Heart right ventricle (tissue), 16 donors: ENCODE measurements at places on chromosomes 1 and 21.

DNA sequence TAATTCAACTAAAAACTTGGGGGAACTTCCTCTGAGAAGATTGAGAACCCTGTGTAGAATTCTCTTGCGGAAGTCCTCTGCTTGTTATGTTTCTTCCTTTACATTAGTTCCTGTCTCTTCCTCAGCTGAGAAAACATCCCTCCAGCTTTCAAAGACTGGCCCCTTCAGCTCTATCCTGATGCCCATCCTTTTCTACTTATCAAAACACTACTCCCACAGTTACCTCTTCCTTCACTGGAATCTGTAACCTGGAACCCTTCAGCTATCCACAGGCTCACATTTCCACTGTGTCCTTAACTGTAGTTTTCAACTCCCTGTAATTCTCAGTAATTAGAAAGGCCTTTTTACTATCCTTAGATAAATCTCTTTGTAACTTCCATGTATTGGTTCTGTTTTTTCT is 6.0 kb upstream of the DEDD start:
- no peaks in the 10 kb centered on the region for H3K27me3 ChIP-seq
- no peak overlapping the region for H3K4me3 ChIP-seq
- DNase-seq = no peak
- peaks cover 35% of the 10 kb centered on the region for H3K4me1 ChIP-seq
- peak overlapping the region; percentile 9 for H3K27ac ChIP-seq

DNA sequence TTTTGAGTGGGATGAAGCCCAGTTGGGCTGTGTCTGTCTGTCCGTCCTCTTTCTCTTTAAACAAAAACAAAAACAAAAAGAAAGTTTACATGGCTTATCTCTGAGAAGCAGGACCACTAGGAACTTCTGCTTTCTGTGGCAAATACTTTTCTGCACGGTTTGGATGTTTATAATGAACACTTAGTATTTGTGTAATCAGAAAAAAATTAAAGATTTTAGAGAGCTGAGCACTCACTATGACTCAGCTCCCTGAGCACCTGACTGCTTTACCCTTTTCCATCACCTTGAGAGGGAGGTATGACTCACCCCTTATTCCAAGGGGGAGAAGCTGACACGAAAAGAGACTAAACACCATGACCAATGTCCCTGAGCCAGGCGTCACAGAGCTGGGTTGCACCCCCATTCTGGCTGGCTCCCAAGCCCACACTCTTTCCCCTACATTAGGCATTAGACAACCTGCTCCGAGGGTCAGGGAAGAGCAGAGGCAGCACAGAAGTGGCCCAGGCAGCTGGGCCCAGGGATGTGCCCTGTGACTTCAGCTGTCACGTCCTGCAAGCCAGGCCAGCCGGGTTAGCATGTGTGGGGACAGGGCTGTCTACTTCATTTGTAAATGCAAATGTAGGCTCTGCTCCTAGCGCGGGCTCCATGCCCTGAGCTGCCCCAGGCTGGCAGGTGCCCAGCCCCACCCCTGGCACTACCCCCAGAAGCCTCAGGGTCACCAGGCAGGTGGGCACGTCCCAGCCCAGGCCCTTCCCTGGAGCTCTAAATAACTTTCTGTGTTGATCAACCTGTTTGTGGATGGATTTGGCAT is 30.4 kb downstream of the RAP1GAP start:
- H3K27me3 ChIP-seq = peaks cover 7% of the 10 kb centered on the region
- H3K4me1 ChIP-seq = peaks cover 5% of the 10 kb centered on the region
- no peak for DNase-seq
- H3K4me3 ChIP-seq = no peak overlapping the region

GRCh38 chr1:69985901-69986439 is 219.4 kb downstream of the LRRC40 start:
- H3K4me3 ChIP-seq = no peak overlapping the region
- no peak overlapping the region for H3K27ac ChIP-seq
- no peaks in the 10 kb centered on the region for H3K36me3 ChIP-seq
- no peak for DNase-seq

- no peak overlapping the region for H3K4me3 ChIP-seq
- peaks cover 8% of the 10 kb centered on the region for H3K27me3 ChIP-seq
- no peak for DNase-seq
- no peak overlapping the region for H3K27ac ChIP-seq
Observed at GRCh38 chr1:119866451-119866850, 29.9 kb downstream of the ADAM30 start.

DNA sequence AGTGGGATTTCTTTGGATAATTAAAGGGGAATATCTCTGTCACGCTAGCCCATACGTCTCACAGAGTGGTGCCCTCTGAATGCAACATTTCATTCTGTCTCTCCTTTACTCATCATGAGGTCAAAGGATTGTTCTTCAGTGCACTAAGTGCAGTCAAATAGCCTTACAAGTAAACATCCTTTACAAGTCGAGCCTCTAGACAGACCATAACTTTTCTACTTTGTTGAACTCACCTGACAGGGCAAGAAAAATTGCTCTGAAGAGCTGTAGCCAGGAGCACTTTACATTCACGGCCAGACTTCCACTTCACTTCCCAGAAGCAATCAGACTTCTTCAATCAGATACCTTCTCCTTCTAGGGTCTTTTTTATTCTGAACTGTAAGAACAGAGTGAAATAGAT is 768.0 kb upstream of the TMPRSS15 start:
- DNase-seq = no peak
- H3K27ac ChIP-seq = no peak overlapping the region
- H3K4me1 ChIP-seq = no peaks in the 10 kb centered on the region
